ENCODE measurements at places on chromosomes 1 and 21. TPM values are rescaled to one million over a fixed set of nuclear protein-coding genes. Genes with fewer than 3 reads are reported as not detected.

The FNDC5 gene
- 18.0 TPM for polyA plus RNA-seq

The TRIM33 gene
- polyA plus RNA-seq: 32.2 TPM

The FAM72D gene
- 7.0 TPM for polyA plus RNA-seq

- H3K4me3 ChIP-seq: no peak overlapping the region
- no peaks in the 10 kb centered on the region for H3K36me3 ChIP-seq
- no peak overlapping the region for H3K27ac ChIP-seq
- DNase-seq: no peak
Measured at GRCh38 chr1:199411506-199411905, 616.0 kb upstream of the NR5A2 start.

DNA sequence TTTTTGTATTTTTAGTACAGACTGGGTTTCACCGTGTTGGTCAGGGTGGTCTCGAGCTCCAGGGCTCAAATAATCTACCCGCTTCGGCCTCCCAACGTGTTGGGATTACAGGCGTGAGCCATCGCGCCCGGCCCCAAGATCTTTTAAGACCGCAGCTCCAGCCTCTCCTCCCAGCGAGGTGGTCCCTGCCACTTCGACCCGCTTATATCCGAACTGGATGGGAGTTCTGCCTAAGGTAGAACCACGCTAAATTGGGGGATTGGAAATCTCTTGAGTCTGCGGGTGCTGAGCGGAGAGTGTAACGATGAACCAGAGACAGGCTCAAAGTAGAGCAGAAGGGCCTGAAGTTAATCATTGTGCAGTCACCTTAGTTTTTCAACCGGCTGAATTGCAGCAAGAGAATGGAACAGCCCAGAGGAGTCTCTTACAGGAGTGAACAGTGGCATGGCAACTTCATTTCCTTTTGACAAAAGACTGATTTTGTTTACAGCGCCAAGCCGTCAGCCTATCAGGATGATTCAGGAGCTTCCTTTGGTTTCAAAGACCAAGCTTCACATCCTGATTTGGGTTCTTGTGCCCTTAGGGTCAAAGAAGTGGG, 726 bp upstream of the CYB5R1 start:
- H3K4me3 ChIP-seq: peak overlapping the region; percentile 73
- peaks cover 6% of the 10 kb centered on the region for H3K4me1 ChIP-seq
- H3K36me3 ChIP-seq: no peaks in the 10 kb centered on the region
- no peak for DNase-seq
- no peak overlapping the region for H3K27ac ChIP-seq

GRCh38 chr1:30969903-30970302, 61.3 kb upstream of the SDC3 start:
- no peak overlapping the region for H3K4me3 ChIP-seq
- DNase-seq: no peak
- H3K27me3 ChIP-seq: no peaks in the 10 kb centered on the region
- no peak overlapping the region for H3K27ac ChIP-seq
- peaks cover 31% of the 10 kb centered on the region for H3K4me1 ChIP-seq

DNA sequence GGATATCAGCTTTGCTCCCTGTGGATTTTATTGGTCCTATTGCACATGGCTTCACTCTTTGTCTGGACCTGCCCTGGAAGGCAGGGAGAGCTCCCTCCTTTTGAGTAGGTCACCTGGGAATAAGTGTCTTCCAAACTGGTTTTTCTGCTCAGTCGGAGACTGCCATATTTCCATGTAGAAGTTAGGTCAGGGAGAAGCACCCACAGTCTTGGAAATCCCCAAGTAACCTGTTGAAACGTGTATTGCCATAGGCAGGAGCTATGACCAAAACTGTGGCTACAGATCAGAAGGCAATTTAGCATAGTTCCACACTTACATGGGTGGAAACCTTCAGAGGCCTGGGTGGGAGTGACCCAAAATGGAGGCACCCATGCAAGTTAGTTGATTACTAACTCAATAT, 3.5 kb upstream of the GNG12 start:
- H3K27ac ChIP-seq: no peak overlapping the region
- DNase-seq: no peak
- no peaks in the 10 kb centered on the region for H3K36me3 ChIP-seq
- H3K4me1 ChIP-seq: no peaks in the 10 kb centered on the region

DNA sequence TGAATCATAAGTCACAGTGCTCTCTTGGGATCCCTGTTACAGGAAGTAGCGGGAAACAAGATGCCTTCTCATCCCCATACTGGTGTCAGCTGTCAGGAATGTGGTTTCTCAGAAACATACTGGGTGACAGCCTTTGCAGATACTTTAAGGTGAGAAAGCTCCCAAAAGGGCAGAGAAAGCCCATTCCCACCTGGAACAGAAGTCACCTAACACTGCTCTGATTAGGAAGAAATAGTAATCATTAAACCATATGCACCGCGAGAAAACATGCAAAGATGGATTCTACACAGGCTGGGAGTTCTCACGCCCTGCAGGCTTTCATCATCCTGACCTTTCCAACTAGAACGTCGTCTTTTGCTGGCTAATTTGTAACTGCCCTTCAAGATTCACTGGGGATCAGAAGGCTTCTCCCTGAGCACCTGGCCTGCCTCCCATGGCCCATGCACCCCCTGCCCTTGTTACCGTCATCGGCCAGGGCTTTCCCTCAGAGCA, 46.2 kb upstream of the SLC44A3 start:
- no peaks in the 10 kb centered on the region for H3K36me3 ChIP-seq
- no peaks in the 10 kb centered on the region for H3K4me1 ChIP-seq
- H3K27ac ChIP-seq: no peak overlapping the region
- H3K4me3 ChIP-seq: no peak overlapping the region

GRCh38 chr1:6448749-6449631, 17.0 kb downstream of the TNFRSF25 start:
- peaks cover 33% of the 10 kb centered on the region for H3K27me3 ChIP-seq
- no peak overlapping the region for H3K27ac ChIP-seq
- no peaks in the 10 kb centered on the region for H3K36me3 ChIP-seq
- no peaks in the 10 kb centered on the region for H3K4me1 ChIP-seq
